ENCODE measurements at places on chromosomes 1 and 21. TPM values are rescaled to one million over a fixed set of nuclear protein-coding genes. Genes with fewer than 3 reads are reported as not detected.
A peak's percentile ranks its signal among the peaks of the same experiment; 100 is the strongest.

DNA sequence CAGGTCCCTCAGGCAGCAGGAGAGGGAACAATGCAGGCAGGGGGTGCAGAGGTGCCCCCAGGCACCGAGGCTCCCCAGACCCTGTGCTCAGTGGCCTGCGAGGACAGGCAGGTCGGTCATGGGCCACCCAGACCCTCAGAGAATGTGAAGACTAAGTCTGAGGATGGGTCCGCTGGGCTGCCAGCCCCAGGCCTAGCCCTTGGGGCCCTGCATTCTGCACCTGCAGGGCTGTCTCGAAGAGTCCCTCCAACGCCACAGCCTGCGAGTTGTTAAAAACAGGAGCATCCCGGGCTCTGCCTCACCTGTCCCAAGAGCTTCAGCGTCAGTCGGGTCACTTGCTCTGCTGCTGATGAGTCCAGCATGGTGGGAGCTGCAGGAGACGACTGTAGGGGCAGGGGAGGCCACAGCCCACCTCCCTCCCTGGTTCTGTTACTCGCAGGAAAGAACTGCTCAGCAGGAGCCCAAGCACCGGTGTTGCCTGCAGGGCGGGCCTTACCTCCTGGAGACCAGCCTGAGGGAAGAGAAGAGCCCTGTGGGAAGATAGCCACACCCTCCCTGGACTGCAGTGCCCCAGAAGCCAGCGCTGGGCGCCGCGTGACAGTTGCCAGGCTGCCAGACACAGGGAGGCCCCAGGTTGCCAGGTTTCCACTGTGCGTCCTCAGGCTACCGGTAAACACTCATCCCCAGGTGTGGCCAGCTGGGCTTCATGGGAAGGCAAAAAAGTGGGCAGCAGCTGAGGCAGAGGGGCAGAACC lies 5.8 kb downstream of the C21orf58 start:
- no peak for DNase-seq

GRCh38 chr1:85225624-85226380 lies 25.0 kb upstream of the SYDE2 start:
- no peak for DNase-seq

GRCh38 chr1:202029171-202029665 lies 18.8 kb downstream of the ELF3 start:
- no peak for DNase-seq

Gene CELA2B
- polyA plus RNA-seq: not detected

GRCh38 chr1:87867626-87868025 lies 538.9 kb downstream of the LMO4 start:
- no peak for DNase-seq

DNA sequence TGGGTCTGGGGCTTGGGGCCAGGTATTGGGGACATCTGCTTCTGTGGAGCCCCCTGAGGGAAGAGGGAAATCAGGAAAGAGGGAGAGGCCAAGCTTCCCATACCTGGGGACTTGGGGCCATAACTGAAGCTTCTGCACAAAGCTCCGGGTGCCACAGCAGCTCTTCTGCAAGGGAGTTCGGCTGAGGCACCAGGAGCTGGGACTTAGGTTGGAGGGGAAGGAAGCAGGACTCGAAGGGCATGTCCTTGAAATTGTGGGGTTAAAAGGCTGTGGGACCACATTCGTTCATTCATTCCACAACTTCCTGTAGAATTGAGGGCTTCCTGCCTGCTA lies 1.7 kb upstream of the EPS8L3 start:
- no peak for DNase-seq

DNA sequence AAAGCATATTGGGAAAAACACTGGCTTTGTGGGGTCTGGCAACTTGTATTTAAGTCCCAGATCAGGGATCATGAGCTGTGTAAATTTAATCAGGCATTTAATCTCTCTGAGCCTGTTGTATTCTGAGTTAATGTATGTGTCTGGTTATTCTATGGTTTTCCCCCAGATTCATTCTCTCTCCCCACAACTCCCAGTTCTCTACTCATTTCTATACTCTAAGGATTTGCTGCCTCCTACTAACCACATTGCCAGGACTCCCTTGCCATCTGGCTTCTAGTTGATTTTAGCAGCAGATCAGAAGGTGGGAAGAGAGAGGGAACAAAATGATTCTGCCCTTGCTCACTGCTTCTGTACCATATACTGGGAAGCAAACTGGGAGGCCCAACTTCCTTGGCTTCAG lies 31.4 kb upstream of the S1PR1 start:
- DNase-seq: no peak

- no peak for DNase-seq
These were observed 52.0 kb downstream of the EYA3 start for GRCh38 chr1:28036431-28036830.

- DNase-seq: peak; percentile 9
These were observed 10.2 kb downstream of the IL24 start for GRCh38 chr1:206907304-206907991.

- no peak for DNase-seq
These were observed 987.8 kb upstream of the ADAMTS5 start for GRCh38 chr21:27954543-27955165.

DNA sequence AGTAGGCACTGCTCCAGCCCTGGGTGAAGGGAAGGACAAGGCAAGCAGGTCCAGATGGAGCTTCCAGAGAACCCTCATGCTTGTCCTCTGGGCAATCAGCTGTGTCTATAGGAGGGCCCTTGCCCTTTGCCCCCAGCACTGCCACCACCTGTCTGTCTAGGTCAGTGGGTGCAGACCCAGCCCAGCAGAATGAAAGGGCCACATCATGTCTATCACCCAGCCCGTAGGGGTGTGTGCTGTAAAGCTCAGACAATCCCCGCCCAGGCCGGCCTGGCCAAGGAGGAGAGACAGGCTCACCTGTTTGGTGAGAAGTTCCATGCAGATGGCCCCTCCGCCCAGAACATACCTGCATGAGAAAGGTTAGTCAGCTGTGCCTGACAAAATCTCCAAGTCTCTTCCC lies 7.0 kb downstream of the UBE2Q1 start:
- no peak for DNase-seq

DNA sequence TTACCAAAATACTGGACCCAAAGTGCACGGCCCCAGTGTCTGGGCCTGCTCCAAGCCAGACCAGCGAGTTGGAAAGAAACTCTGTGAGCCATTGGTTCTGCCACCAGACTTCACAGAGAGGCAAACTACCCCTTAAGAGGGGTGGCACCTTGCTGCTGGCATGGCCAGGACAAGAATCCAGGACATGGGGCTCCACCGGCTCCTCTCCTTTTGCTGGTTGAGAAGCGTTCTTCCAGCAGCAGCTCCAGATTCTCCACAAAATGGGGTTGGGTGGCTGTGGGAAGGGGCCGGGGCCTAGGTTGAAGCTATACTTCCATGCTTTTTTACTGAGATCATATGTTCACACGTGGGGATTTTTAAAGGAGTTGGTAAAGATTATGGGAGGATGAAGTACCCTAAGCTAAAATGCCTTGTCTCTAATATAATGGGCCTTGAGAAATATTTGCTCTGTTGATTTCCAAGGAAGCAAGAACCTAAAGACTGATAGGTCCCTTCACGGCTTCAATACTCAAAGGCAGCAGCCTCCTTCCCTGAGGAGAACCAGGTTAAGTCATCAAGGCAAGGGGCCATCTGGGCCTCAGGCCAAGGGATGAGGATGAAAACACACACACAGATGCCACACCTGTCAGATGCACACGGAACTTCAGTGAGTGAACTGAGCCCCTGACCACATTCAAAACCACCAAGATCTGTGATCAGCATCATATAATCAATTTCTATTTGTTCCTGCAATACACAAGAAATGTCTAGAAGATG lies 3.1 kb downstream of the C1orf198 start:
- no peak for DNase-seq

Gene MYCL
- 1.7 TPM for polyA plus RNA-seq

Gene KIAA1614
- 0.12 TPM for polyA plus RNA-seq

Gene ACTN2
- polyA plus RNA-seq: 0.13 TPM

DNA sequence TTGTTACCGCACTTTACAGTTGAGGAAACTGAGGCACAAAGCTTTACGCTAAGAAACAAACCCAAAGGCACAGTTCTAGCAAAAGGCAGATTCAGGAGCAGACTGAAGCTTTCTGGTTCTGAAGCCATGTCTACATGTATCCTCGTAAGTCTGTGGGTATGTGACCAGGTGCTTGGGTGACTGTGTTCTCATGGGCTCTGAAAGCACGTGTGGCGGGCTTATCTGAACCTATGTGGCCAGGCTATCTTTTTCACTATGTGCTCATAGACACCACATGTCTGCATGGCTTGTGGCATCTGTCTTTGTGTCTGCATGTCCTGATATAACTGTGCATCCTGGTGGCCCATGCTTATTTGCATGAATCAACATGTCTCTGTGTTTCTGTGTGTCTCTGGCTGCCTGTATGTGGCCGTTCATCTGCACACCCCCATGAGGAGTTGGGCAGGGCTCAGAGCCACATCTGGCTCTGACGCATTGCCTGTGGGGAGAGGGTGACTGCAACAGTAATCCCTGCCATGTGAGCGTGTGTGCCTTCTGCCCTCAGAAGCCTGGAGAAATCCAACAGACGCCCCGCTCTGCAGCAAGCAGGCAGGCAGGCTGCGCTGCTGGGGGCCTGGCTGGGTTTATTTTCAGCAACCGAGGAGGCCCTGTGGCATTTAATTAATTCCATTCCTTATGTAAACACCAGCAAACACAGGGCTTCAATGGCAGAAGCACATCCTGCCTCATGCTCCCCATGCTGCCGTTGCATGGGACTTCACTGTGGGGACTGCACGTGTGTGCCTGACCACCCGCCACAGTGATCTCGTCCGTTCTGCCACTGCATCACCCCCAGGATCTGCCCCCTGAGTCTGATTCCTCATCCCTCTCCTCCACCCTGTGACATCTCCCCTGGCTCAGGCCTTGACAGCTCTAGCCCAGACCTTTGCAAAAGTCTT lies 115.4 kb downstream of the TRABD2B start:
- no peak for DNase-seq

Data from HepG2 (cell line).